K562 (cell line): ENCODE measurements at places on chromosomes 4 and X. TPM values are rescaled to one million over a fixed set of nuclear protein-coding genes. Genes with fewer than 3 reads are reported as not detected.

NLGN4X gene
- not detected in 2 replicates for polyA plus RNA-seq

DNA sequence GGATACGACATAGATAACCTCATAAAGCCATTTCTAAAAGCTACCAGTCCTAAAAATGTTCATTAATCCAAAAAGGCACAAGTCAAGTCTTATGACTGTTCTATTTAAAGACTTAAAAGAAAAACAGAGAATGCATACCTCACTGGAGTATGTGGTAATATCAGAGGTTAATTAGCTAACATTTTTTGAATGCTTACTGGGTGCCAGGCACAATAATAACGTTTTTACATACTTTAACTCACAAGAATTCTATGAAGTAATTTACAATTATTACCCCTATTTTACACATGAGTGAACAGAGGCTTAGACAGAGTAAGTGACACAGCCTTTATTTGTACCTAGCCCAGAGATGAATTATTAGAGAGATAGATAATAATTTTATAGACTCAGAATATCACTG, 207.5 kb downstream of the PDGFC start:
- no peak for DNase-seq

FOXO4 gene
- polyA plus RNA-seq: 11.0 and 12.8 TPM in 2 replicates

RAB41 gene
- not detected in 2 replicates for polyA plus RNA-seq

TMSB15C gene
- polyA plus RNA-seq: not detected in 2 replicates

NUDT11 gene
- 0.16 TPM in 1 of 2 replicates, not detected in the other for polyA plus RNA-seq

- no peak for DNase-seq
Measured at GRCh38 chr4:128796934-128797333, 12.6 kb upstream of the JADE1 start.

GRCh38 chr4:12458621-12459020, 1025.5 kb downstream of the RAB28 start:
- no peak for DNase-seq

- DNase-seq: no peak
Measured at GRCh38 chr4:39097290-39097689, 35.3 kb downstream of the KLHL5 start.
